ENCODE measurements at places on chromosomes 7 and 10.

DNA sequence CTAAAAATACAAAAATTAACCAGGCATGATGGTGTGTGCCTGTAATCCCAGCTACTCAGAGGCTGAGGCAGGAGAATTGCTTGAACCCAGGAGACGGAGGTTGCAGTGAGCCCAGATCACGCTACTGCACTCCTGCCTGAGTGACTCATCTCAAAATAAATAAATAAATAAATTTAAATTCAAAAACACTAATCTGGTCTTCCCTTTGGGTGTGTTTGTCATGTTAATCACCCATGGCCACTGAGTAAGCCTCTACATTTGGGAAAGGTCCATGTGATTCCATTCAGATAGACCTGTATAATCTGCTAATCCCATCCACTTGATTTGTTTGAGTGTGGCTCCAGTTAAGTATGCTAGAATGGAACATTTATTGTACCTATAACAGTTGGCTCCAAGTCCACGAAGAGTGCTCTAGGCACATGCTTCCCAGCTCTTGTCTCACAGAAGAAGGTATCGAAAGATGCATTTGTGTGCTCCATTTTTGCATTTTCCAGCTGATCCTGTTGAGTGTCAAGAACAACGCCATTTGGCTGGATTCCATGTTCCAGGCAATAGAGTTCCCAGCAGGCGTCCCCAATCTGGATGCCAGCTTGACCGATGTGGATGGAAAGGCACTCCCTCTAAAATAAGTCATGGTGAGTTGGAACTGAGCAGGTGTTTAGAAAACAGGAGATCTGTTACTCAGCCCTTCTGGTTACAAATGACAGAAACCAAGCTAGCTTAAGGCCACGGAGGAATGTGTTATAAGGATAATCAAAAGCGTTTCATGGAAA lies 4.0 kb downstream of the TUBAL3 start:
- no peak for DNase-seq

DNA sequence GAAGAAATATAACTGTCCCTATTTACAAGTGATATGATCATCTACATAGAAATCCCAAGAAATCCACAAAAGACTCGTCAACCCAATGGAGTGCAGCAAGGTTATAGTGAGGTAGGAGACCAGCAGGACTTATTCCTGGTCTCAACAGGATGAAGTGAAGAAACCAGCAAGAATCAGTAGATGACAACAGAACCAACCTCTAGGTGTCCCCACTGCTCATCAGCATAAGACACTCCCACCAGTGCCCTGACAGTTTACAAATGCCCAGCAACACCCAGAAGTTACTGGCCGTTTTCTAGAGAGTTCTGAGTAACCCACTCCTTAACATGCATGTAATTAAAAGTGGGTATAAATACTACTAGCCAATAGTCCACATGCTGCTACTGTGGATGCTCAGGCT lies 470.5 kb upstream of the LRRTM3 start:
- DNase-seq = no peak

DNA sequence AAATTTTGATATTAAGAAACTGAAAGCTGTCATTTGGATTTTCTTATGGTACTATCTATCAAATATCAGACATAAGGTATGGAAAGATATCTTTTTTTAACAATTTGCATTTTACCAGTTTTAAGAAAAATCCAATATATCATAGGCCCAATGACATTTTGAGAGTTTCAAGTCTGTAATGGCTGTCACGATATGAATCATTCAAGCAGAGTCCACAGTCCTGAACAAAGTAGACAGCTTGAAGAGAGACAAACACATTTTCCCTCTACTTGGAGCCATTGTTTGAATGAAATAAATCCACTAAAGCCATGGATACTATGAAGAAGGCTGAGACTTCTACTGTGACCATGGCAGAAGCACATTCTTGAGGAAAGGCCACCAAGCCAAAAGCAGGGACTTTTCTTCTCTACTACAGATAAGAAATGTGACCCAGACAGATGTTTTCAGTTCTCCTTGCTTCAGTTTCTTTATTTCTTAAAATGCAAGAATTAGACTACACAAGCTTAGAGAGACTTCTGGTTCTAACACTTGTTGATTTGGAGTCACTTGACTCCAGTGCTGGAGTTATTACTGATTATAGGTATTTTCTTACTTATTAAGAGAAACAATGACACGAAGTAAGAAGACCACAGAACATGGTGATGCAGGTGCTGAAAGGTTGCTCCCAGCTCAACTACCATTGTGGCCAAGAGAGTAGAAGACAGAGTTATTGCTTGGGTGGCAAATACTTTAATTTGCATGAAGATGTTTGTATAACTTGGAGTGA lies 429.1 kb downstream of the KIF20B start:
- DNase-seq = no peak

DNA sequence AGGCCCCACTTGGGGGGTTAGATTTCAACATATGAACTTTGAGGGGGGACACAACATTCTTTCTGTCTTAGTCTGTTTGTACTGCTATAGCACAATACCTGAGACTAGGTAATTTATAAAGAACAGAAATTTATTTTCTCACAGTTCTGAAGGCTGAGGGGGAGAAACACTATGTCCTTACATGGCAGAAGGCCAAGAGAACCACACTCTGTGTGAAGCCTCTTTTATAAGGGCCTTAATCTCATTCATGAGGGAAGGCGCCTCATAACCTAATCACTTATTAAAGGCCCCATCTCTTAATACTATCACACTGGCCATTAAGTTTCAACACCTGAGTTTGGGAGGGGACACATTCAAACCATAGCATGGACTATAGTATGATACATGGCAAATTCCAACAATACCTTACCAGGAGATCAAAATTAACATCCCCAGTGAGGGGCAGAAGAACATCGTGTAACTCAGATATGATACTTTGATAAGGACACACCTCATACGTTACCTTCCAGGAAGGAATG lies 9.3 kb upstream of the PDLIM1 start:
- DNase-seq = no peak

- DNase-seq = no peak
Measured at GRCh38 chr7:2072042-2072441, 160.7 kb downstream of the MAD1L1 start.

GRCh38 chr7:13988065-13988464 lies 1.4 kb downstream of the ETV1 start:
- DNase-seq = no peak

DNA sequence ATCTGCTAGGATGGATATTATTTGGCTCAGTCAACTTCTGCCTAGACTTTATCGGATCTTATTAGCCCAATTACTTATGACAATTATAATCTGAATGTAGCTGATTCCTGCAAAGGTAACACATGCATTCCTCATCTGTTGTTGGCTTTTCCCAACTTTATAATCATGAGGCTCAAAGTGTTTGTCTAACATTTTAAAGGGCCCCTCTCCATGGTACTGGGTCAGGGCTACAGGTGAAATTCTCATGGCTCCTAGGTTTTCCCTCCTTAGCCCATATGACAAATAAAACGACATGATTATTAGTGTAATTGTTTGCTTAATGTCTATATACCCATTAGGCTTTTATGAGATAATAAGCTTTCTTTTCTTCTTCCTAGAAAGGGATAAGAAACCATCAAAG lies 4.2 kb upstream of the LRGUK start:
- DNase-seq = no peak

DNA sequence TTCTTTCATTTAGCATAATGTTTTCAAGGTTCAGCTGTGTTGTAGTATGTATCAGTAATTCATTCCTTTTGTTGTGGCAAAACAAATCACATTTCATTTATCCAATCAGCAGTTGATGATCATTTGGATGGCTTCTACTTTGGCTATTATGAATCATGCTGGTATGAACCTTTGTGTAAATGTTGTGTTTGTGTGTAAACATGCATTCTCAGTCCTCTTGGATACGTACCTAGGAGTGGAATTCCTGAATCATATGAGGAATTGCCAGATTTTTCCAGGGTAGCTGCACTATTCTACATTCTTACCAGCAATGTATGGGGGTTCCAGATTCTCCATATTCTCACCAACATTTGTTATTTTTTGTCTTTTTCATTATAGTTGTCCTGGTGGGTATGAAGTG lies 578.5 kb upstream of the MKI67 start:
- no peak for DNase-seq

GRCh38 chr7:50394315-50394714 lies 55.8 kb downstream of the FIGNL1 start:
- DNase-seq = no peak

DNA sequence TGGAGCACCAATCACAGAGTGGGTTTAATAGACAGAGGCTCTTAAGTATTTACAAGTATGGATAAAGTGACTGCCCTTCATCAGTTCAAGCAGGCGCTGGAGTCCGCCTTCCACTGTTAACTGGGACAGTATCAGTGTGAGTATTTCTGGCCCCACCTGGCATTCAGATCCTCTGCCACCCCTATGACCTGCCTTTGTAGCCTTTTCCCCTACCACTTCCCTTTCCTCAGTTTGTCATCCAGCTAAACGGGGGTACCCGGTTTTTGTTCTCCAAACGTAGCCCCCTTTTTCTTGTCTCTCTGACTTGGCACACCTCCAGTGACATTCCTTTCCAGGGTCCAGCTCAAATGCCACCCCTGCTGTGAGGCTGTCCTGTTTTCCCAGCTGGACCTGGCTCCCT lies 134.4 kb downstream of the SNX10 start:
- DNase-seq = no peak

- DNase-seq = no peak
Measured at GRCh38 chr7:78020136-78020873, 221.7 kb downstream of the PHTF2 start.

DNA sequence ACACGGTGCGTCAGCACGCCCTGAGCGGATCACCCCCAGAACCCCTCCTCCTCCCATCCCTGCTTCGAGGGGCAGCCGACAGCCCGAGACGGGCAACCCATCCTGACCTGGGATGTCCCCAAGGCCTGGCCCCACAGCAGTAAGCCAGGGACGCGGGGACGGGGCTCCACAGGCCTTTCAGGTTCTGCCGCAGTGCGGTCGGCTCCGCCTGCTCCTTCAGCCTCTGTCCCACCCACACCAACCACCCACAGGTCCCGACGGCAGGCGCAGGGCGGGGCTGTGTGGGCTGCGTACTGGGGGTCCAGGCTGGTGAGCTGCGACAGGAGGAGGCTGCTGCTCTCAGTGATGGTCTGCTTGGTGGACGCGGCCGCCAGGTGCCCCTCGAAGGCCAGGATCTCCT lies 16.7 kb downstream of the INTS1 start:
- no peak for DNase-seq

DNA sequence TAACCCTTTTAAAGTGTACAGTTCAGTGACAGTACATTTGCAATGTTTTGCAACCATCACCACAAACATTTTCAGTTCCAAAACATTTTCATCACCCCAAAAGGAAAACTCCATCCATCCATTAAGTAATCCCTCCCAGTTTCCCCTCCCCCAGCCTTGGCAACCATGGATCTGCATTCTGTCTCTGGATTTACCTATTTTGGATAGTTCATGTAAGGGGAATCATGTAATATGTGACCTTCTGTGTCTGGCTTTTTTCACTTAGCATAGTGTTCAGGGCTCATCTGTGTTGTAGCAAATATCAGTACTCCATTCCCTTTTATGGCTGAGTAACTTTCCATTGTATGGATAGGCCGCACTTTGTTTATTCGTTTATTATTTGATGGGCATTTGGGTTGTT lies 13.0 kb downstream of the PALD1 start:
- DNase-seq = no peak

DNA sequence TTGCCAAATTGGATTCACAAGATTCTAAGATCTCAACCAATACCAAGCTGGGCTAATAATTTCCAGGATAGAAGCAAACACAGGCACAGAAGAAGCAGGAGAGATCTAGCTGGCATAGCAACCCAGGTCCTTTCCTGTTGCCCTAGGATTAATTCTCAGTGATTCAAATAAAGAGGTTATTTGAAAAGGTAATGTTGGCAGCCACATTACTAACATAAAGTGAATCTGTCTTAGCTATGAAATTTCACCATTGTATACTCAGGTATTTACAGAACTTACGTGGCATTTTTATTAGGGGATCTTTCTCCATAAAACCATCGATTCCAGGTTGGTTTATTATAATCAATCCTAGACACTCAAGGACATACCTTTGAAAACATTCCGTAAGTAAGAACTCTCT lies 379.3 kb upstream of the POM121L12 start:
- no peak for DNase-seq

DNA sequence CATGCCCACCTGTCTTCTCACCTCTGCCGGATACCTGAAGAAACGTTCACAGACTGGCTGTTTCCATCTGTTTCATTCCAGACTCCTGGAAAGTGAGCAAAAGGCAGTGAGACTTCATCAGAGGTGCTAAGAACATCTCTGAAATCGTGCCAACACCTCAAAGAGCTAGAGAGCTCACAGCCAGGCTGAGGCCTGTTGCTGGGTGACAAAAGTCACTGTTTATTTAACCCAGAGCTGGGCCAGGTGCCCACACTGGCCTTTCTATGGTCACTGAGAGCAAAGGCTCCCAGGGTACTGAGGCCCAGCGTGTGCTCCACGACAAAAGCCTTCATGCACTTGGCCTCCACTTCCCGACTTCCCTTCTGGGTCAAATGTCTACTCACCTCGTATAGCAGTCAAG lies 3.7 kb upstream of the NANOS1 start:
- no peak for DNase-seq

DNA sequence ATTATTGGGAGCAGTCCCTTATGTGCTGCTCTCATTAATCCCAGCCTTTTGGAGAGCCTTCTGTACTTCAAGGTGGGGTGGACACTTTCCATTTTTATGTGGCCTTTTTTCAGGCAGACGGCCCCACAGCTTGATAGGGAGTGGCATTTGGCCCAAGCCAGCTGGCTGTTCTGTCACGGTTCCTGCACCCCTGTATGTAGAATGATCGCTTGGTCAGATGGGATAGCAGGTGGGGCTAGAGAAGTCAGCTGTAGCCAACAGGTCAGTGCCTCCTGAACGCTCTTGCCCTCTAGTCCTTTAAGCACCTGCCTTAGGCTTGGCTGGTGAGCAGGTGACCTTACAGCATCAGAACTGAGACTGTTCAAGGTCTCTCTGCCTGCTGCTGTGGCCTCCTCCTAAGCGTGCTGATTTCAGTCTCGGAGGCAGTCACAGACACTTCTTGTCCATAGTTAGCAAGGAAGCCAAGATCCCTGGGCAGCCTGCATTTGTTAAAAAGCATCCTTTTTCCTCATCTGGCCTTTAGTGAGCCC lies 95.3 kb downstream of the LRRC4 start:
- DNase-seq = no peak

GRCh38 chr10:80070057-80070456 lies 8.4 kb upstream of the TMEM254 start:
- no peak for DNase-seq

DNA sequence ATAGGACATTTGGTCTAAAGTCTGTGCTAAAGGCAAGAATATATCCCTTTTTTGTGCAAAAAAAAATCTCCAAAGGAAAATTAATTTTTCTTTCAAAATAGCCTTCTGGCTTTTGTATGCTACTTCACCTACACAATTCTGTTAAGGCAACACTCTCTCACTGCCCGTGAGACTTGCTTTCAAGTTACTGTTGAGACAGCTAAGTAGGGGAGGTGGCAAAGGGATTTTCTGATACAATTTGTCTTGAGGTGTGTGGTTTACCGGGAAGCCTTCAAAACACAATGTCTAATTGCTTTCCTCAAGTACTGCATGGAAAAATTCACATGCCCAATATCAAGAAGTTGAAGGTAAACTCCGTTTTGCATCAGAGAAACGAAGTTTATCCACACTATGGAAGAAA lies 50.8 kb upstream of the RSU1 start:
- no peak for DNase-seq

GRCh38 chr7:2093215-2093842 lies 139.4 kb downstream of the MAD1L1 start:
- no peak for DNase-seq

Measured in central memory CD8-positive, alpha-beta T cell (primary cell).